ENCODE measurements at places on chromosomes 7 and 10. TPM values are rescaled to one million over a fixed set of nuclear protein-coding genes. Genes with fewer than 3 reads are reported as not detected.

GRCh38 chr7:150514748-150515222, at the start of gene GIMAP7:
TSS of gene GIMAP7 (plus strand) at chr7:150514872. CDS start at chr7:150519975, 5,103 bp downstream.
- no peak for DNase-seq
- no peak within 1 kb of the TSS for H3K27ac ChIP-seq
- no peaks in the 10 kb centered on the region for H3K4me1 ChIP-seq
- H3K36me3 ChIP-seq = no peaks in the 10 kb centered on the region
- H3K27me3 ChIP-seq = no peaks in the 10 kb centered on the region

- H3K4me1 ChIP-seq = no peaks in the 10 kb centered on the region
- no peak overlapping the region for H3K4me3 ChIP-seq
- no peaks in the 10 kb centered on the region for H3K36me3 ChIP-seq
- DNase-seq = no peak
- H3K27me3 ChIP-seq = no peaks in the 10 kb centered on the region
Observed at GRCh38 chr7:16754856-16755317, 1.3 kb downstream of the TSPAN13 start.

DNA sequence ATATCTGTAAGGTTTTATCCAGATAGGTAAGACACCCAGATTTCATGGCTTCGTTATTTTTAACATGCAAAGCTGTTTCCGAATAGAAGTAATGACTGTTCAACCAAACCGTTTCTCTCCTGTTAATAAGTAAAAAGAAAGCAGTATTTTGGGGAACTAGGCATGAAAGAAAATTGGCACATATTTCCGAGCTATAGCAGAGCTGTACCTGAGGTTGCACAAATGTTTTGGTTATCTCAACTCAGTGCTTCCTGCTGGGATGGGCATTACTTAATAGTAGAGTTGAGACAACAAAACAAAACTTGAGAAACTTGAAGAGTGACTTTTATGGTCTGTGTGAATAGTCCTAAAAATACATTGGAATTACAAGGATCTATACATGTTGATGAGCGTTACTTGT, 564.3 kb upstream of the SORCS1 start:
- H3K4me3 ChIP-seq = no peak overlapping the region
- no peaks in the 10 kb centered on the region for H3K36me3 ChIP-seq
- no peaks in the 10 kb centered on the region for H3K27me3 ChIP-seq
- H3K4me1 ChIP-seq = no peaks in the 10 kb centered on the region
- H3K27ac ChIP-seq = no peak overlapping the region

GRCh38 chr7:150369748-150370501, 1.3 kb downstream of the REPIN1 start:
- H3K27me3 ChIP-seq = no peaks in the 10 kb centered on the region
- H3K36me3 ChIP-seq = no peaks in the 10 kb centered on the region
- H3K4me1 ChIP-seq = no peaks in the 10 kb centered on the region
- peak overlapping the region; percentile 57 for H3K27ac ChIP-seq
- DNase-seq = no peak

- H3K36me3 ChIP-seq = no peaks in the 10 kb centered on the region
- no peak overlapping the region for H3K4me3 ChIP-seq
- DNase-seq = no peak
Observed at GRCh38 chr7:32802305-32802910, 89.2 kb downstream of the KBTBD2 start.

DNA sequence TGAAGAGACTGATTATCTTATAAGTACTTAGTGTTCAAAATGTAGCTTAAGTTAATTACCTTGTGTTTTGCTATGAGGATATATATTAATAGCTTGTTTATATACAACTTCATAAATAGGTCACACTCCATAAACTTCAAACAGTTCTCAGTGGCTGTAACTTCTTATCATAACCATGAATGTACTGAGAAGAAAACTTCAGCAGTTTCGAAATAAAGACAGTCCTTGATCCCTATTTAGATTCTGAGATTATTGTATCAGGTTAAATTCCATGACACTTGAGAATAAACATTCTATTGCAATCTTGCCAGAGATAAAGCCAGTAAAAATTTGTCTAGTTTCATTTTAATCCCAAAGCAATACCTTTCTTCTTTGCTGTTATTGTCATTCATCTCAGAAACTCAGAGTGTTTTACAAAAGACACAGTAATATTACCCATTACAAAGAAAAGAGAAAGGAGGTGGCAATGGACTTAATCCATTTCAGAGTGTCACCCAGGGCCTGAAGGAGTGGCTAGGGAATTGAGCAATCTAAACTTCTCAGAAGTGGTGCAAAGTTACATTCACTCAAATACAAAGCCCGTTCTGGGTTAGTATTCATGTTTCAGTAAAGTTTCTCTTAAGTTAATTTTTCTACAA, 403.6 kb downstream of the SEMA3D start:
- H3K36me3 ChIP-seq = no peaks in the 10 kb centered on the region
- no peaks in the 10 kb centered on the region for H3K27me3 ChIP-seq
- no peak overlapping the region for H3K27ac ChIP-seq
- peak overlapping the region; percentile 10 for H3K4me3 ChIP-seq
- no peaks in the 10 kb centered on the region for H3K4me1 ChIP-seq

DNA sequence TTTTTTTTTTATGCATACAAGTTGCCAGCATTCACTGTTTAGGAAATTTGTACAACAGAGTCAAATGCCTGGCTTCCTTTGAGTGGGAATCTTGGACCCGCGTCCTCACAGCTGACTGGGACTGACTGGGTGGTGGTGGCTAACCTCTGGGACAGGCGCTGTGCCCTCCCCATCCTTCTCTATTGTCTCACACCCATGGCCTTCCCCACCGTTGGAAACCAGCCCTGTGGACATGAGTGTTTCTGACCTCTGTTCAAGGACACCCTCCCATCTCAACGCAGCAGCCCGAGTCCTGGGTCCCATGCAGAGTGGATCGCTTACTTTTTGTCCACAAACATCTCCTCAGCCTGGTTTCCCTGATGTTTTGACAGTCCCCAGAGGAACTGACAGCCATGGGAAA, 125.1 kb upstream of the PPIF start:
- no peak for DNase-seq
- H3K4me3 ChIP-seq = no peak overlapping the region
- no peaks in the 10 kb centered on the region for H3K36me3 ChIP-seq
- H3K4me1 ChIP-seq = no peaks in the 10 kb centered on the region

DNA sequence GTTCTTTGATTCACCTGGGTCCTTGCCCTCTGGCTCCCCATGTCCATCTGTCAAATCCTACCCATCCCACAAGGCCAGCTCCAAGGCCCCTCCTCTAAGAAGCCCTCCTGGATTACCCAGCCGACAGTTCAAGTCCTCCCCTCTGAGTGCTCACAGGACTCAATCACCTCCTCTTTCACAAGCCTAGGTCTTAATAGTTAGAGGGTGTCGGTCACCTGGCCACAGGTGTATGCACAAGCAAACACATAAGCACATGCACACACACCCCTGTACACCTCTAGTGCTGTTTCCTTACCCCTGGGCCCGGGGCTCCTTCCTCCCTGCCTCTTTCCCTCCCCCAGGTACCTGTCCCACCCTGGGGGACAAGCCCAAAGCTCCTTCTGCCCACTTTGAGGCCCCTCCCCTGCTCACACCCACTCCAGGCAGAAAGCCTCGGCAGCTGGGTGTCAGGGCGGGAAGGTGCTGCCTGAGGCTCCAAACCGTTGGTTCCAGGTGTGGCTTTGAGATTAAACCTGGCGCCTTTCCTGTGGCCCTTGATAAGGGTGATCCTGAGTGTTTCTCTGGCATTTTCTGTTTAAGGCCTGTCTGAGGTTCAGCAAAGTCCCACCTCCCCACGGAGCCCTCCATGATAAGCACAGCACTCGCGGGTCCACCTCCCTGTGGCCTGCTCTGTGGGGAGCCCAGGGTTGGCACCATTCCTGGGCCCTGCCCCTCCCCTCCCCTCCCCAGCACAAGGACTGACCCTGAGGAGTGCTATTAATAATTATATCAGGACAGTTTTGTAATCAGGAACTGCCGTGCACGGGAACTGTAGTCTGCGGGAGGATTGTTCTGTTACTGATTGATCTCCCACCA, 14.6 kb upstream of the AQP1 start:
- peaks cover 4% of the 10 kb centered on the region for H3K4me1 ChIP-seq
- DNase-seq = no peak
- H3K27me3 ChIP-seq = no peaks in the 10 kb centered on the region
- H3K27ac ChIP-seq = no peak overlapping the region

GRCh38 chr7:79702116-79702515, 248.6 kb upstream of the MAGI2 start:
- no peaks in the 10 kb centered on the region for H3K36me3 ChIP-seq
- no peaks in the 10 kb centered on the region for H3K4me1 ChIP-seq
- H3K27ac ChIP-seq = no peak overlapping the region
- no peaks in the 10 kb centered on the region for H3K27me3 ChIP-seq

DNA sequence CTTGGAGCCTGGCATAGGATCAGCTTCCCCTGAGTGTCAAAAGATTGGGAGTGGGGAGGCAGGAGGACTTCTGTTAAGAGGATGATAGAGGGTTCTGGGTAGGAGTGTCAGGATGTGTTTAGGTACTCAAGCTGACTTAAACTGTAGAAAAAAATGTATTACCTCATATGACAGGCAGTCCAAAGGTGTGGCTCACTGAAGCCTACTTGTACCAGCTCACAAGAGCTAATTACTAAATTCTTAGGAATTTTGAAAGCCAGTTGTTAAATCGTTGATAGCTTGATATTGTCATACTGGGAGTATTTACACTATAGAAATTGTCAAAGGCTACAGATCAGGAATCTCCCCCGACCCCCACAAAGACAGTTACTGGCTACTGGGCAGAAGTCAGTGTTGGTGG, 32.1 kb downstream of the FAS start:
- H3K36me3 ChIP-seq = no peaks in the 10 kb centered on the region
- H3K27me3 ChIP-seq = no peaks in the 10 kb centered on the region
- no peak overlapping the region for H3K27ac ChIP-seq
- no peak overlapping the region for H3K4me3 ChIP-seq
- DNase-seq = no peak
- H3K4me1 ChIP-seq = no peaks in the 10 kb centered on the region

The HOXA4 gene
- total RNA-seq = 11.6 TPM

The SUN3 gene
- total RNA-seq = not detected

The AQP1 gene
- 1,062 TPM for total RNA-seq

The HIPK2 gene
- 35.3 TPM for total RNA-seq

The PIP gene
- not detected for total RNA-seq
